Activated CD4-positive, alpha-beta T cell treated with anti-CD3 and anti-CD28 coated beads for 36 hours (primary cell): ENCODE measurements at places on chromosomes 12 and 14. TPM values are rescaled to one million over a fixed set of nuclear protein-coding genes. Genes with fewer than 3 reads are reported as not detected.
A peak's percentile ranks its signal among the peaks of the same experiment; 100 is the strongest.

Gene ESR2
- 0.32 TPM for total RNA-seq

Gene TMEM132C
- total RNA-seq, result not detected

Gene KRT80
- total RNA-seq, result not detected

DNA sequence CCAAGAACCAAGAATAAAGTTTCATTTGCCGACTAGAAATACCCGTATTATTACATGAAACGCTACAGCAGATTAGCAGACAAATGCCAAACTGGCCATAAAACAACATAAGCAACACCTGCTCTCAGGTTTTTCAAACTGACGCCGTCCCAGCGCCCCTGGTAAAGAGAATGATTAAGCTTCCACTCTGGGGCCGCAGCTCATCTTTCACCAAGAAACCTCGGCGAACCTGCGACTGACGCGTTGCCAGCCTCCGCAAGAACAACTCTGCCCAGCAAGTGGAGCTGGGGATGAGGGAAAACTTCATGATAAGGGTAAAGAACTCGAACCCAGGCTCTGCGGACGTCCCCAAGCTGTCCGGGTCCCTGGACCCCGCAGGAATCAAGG lies 530 bp downstream of the ARL1 start:
- peak; percentile 57 for DNase-seq

- no peak for DNase-seq
Measured at GRCh38 chr12:60475825-60476224, 880.0 kb downstream of the SLC16A7 start.

- no peak for DNase-seq
Measured at GRCh38 chr12:17064834-17065233, 458.9 kb upstream of the LMO3 start.

- DNase-seq, result peak; percentile 67
Measured at GRCh38 chr12:76085520-76085868, 1.0 kb upstream of the NAP1L1 start.

GRCh38 chr14:65225299-65226159 lies 123.2 kb upstream of the MAX start:
- no peak for DNase-seq
